ACHN (cell line): ENCODE measurements at places on chromosomes 12 and 14.
A peak's percentile ranks its signal among the peaks of the same experiment; 100 is the strongest.

- DNase-seq = no peak
Measured at GRCh38 chr12:108268397-108268796, 70.7 kb downstream of the CMKLR1 start.

DNA sequence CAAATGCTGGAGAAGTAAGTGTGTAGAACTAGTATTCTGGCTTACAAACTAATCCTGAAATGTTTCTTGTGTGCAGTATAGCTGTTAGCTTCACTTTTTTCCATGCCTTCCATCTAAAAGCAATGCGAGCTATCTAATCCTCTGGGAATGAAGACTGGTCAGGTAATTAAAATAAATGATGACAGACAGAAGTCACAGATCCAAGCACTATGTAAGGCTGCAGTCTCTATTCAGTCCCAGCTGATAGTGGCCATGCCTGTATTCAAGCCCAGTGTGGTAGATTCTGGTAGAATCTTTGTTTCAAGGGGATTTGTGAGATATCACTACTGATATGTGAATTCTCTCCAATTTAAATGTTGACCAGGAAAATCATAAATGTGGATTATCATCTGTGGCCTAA lies 637.2 kb downstream of the TMTC2 start:
- no peak for DNase-seq

- no peak for DNase-seq
Measured at GRCh38 chr12:131862084-131862441, 32.4 kb upstream of the ULK1 start.

DNA sequence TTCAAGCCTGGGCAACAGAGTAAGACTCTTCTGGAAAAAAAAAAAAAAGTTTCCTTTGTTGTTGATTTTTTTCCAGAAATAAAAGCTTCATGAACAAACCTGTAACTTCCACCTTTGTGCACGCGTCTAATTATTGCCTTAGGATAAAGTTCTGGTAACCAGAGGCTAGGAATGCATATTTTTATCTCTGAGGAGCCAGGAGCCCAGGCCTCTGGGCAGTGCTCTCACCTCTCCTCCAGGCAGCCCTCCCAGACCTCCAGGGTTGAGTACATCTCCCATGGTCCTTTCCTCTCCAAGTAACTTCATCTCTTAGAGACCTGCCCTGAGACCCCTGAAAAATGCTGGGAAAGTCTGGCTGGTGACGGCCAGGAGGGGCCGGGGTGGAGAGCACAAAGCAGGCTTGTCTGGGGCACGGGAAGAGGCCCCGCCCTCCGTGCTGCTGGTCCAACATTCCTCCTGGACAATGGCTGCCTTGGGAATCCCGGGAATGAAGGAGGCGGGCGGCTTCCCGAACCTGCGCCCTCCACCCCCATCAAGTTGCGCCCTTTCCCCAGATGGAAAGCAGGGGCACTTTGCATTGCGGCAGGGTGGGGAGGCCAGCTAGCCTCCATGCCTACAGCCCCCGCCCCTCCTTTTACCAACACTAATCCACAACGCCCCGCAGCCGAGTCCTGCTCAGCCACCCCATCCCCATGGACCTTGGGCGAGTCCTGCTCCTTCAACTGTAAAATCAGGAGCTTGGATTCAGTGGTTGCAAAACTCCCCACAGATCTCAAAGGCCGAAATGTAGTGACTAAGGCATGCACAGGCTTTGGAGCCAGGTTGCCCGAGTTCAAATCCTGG lies 7.3 kb upstream of the FIGNL2 start:
- DNase-seq = peak; percentile 85

- no peak for DNase-seq
Measured at GRCh38 chr14:99101855-99102461, 170.0 kb downstream of the BCL11B start.

- DNase-seq = peak; percentile 92
Measured at GRCh38 chr14:91149462-91149861, 35.6 kb downstream of the DGLUCY start.

- DNase-seq = peak; percentile 4
Measured at GRCh38 chr14:83294941-83295340, 1761.3 kb upstream of the SEL1L start.

DNA sequence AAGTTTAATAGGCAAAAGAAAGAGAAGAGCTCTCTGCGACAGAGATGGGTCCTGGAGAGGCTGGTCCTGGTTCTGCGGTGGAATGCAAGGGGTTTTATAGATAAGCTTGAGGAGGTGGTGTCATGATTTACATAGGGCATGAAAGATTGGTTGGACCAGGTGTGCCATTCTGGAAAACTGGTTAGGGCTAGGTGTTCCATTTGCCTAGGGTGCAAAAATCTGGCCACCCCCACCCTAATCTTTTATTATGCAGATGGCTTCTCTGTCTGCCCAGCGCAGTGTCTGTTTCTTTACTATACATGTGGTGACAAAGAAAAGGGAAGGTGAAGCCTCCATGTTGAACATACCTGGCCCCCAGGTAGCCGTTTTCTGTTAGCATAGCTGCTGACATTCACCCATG lies 65.4 kb downstream of the ERC1 start:
- no peak for DNase-seq

GRCh38 chr14:49863487-49864281 lies 11.1 kb upstream of the NEMF start:
- no peak for DNase-seq

- no peak for DNase-seq
Measured at GRCh38 chr12:116069943-116070342, 207.6 kb downstream of the MED13L start.

DNA sequence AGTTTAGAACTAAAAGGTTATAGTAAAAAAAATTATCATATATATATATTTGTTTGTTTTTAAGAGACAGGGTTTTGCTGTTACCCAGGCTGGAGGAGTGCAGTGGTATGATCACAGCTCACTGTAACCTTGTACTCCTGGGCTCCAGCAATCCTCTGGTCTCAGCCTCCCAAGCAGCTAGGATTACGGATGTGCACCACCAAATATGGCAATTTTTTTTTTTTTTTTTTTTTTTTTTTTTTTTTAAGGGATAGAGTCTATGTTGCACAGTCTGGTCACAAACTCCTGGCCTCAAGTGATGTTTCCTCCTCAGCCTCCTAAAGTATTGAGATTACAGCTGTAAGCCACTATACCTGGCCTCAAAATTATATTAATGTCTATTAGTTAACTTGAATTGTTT lies 48.7 kb downstream of the PAPLN start:
- no peak for DNase-seq

DNA sequence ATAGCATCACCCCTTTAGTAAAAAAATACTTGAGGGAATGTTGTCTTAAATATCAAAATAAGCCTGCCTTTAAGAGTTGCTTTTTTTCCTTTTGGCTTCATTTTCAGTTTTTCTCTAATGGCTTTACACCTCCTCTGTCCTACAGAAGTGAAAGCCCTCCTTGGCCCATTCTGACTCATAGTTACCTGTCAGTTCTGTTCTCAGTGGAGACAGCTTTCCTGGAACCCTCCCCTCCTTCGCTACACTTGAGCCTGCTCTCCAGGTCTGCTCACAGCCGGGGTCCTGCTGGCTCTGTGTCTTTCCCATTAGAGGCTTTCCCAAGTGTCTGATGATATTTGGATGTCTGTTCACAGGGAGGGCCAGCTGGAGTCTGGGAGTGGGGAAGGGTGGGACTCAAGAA lies 84.0 kb downstream of the PELI2 start:
- DNase-seq = no peak

GRCh38 chr14:58533446-58533845 lies 104.3 kb upstream of the DACT1 start:
- DNase-seq = no peak

DNA sequence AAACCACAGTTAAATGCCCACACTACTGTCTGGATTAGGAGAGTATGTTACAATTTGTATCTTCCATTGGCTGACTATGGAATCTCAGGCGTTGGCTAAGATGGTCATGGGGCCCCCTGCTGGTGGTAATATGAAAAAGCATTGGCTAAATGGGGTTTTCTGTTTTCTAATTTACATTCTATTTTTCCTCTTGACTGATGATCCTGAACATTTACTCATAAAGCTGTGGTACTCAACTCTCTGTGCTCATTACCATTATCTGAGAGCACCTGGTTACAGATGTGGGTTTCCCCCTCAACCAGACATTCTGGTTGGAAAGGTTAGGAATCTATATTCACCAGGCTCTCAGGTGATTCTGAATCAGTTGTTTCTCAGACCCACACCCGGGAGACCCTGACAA lies 64.8 kb downstream of the WSCD2 start:
- DNase-seq = peak; percentile 52

GRCh38 chr14:69050240-69051184 lies 71.4 kb upstream of the ACTN1 start:
- DNase-seq = no peak

- peak; percentile 4 for DNase-seq
Measured at GRCh38 chr14:29584992-29585391, 342.7 kb downstream of the PRKD1 start.

DNA sequence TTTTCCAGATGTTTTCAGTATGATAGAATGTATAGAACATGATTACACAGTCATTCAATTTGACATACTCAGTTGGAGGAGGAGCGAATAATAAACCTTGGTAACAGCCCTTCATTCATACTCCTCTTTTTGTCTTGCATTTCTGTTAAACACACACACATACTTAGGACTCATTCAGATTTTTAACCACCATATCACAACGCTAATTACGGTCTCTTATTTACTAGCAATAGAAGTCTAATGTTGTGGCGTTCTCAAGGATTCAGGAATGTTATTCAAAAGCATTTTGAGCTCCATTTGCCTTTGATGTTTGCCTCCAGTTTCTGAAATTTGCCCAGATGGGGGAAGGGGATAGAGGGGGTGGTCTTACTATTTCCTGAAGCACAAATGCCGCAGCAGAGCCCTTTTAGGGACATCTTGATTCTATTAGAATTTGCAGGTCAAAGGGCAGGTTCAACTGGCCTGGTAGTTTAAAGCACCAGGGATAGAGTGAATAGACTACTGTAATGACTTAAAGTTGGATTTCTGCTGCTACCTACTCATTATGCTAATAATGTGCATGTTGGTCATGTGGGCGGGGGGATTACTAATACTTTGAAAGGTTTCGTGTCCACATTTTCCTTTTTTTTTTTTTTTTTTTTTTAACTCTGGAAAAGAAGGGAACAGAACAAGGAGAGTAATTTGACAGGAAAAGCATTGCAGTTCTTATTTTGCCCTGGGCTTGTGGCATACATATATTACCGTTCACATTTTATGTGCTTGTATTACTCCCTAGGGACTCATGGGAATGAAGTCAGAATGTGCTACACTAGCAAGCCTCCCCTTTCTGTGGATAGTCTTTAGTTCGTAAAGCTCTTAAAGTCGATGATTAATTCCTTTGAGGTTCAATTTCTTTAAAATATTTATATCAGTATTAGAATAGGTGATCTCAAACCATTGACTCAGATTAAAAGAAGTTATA lies 226.8 kb downstream of the FBXL14 start:
- DNase-seq = no peak

GRCh38 chr12:83027021-83027723 lies 340.5 kb downstream of the TMTC2 start:
- DNase-seq = no peak

- DNase-seq = peak; percentile 40
Measured at GRCh38 chr14:102593061-102593824, 794 bp downstream of the RCOR1 start.

GRCh38 chr12:12704593-12705230 lies 8.7 kb upstream of the GPR19 start:
- DNase-seq = peak; percentile 98

DNA sequence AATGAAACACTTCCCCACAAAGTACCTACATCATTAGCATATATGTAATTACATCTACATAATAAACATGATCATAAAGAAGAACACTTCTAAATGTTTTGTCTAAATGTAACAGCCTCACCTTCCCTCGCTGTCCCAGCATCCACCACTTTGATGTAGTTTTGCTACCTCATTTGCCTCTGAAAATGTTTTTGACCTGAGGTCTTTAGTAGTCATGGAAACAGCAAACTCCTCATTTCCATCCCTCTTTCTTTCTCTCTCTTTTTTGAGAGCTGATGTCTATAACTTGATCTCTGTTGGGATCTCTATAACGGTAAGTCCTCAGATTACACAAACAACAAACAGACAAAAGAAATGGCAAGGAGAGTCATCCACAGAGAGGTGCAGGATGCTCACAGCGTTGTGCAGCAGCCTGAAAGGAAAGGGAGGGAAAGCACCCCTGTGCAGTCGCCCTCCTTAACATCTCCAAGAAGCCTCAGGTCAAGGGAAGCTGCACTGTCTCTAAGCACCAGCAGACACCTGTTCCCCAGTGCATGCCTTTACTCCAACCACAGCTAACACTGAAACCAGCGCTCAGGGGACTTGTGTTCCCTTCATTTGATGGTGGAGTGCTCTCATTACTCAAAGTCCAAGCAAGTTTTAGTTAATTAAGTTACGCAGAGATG lies 268.7 kb downstream of the TMEM132D start:
- DNase-seq = no peak

GRCh38 chr14:29773990-29774389 lies 153.7 kb downstream of the PRKD1 start:
- DNase-seq = no peak

DNA sequence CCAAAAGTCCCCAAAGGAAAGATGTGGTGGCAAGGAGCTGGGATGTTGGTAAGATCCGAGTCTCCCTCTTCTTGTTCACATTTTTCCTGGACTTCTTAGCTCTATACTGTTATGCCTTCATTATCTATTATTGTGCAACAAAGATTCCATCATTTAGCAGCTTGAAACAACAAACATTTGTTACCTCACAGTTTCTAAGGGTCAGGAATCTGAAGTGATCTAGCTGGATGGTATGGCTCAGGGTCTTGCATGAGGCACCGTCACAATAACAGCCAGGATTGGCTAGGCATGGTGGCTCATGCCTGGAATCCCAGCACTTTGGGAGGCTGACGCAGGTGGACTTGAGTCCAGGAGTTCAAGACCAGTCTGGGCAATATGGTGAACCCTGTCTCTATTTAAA lies 51.1 kb upstream of the KRAS start:
- no peak for DNase-seq

GRCh38 chr14:96844857-96845570 lies 47.8 kb downstream of the VRK1 start:
- DNase-seq = no peak

DNA sequence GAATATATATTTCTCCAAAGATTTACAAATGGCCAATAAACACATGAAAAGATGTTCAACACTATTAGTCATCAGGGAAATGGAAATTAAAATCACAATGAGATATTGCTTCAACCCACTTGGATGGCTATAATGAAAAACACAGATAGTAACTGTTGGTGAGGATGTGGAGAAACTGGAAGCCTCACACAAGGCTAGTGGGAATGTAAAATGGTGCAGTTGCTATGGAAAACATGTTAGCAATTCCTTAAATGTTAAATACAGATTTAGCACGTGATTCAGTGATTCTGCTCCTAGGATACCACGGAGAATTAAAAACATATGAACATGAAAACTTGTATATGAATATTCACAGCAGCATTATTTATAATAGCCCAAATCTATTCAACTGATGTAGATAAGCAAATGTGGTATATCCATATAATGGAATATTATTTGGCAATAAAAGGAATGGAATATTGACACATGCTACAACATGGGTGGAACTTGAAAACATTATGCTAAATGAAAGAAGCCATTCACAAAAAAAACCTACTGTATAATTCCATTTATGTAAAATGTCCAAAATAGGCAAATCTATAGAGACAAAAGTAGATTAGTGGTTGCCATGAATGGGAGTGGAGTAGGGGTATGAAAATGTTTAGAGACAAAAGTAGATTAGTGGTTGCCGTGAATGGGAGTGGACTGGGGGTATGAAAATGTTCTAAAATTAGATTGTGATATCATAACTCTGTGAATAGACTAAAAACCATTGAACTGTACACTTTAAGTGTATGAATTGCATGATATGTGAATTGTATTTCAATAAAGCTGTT lies 227.1 kb upstream of the DDHD1 start:
- DNase-seq = no peak

GRCh38 chr12:102026728-102027127 lies 35.1 kb downstream of the WASHC3 start:
- DNase-seq = no peak
